ENCODE measurements at places on chromosomes 6 and 20.

- no peak for DNase-seq
These were observed 262.0 kb downstream of the HIVEP2 start for GRCh38 chr6:142682985-142683384.

- no peak for DNase-seq
These were observed 71.9 kb downstream of the TFAP2B start for GRCh38 chr6:50890579-50890978.

- DNase-seq = peak; percentile 67
These were observed 28.3 kb downstream of the MRS2 start for GRCh38 chr6:24431045-24431451.

DNA sequence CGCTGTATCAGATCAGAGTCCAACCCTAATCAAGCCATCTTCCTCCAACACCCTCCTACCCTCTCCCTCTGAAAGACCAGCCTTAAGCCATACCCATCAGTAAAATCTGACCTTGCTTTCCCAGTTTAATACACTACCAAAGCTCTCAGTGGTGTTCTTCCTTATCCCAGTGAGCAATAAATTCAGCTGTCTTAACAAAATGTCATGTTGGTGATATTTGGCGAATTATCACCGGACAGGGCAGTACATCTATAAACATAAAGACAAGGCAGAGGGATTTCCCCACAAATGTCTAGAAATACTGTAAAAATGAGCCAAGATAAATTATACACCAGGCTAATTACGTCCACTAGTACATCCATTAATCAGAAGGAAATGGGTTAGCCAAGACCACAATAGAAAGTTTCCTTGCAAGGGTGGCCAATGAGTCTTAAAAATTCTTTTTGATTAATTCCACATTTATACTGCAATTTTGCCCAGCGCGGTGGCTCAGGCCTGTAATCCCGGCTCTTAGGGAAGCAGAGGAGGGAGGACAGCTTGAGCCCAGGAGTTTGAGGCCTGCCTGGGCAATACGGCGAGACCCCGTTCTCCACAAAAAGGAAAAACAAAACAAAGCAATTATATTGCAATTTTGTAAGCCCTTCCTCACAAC lies 905 bp downstream of the RARS2 start:
- no peak for DNase-seq

DNA sequence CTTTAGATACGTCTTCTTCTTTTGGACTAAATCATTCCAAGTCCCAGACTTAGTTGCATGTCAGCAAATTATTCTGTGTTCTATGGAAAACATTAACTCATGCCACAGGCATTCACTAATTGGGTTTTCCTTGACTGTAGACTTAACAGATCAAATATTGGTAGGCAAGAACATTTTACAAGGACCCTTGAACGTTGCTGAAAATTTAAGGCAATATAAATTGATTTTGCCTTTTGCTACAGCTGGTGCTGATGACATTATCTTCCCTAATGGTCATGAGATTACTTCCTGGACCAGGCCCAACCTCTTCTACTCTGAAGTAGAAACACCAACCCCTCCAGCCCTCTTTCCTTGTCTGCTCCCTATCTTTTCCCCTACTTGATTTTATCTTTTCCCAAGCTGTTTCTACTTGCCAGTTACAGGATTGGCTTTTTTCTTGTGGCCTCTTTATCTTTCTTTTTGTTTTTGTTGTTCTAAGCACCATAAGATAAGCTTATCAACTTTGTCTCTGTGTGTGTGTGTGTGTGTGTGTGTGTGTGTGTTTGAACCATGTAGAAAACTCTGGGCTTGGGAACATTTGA lies 514.0 kb upstream of the SOX4 start:
- peak; percentile 21 for DNase-seq

DNA sequence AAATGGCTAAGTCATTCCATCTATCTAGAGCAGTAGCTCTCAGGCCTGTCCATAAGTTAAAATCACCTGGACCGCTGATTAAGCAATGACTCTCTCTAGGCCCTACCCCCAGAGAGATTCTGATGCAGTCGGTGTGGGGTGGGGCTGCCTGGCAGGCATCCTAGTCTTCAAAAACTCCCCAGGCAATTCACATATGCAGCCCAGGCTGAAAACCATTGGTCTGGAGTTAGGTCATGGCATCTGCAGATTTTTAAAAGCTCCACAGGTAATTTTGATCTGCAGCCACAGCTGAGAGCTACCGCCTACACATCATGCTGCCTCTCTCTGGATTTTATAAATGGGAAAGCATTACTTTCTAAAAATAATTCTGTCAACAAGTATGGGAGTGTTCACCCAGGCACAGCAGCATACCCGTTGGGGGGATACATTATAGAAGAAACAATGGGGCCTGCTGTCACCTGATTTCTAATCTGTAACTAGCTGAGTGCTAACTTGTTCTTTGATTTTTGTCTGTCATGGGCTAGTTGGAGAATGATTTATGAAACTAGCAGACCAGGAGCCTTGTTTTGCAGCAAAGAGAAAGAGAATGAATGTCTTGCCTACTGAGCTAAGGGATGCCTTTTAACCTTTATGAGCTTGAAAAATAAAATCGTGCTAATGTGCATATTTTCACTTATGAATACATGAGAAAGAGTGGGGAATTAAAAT lies 44.1 kb upstream of the ATXN1 start:
- no peak for DNase-seq

GRCh38 chr6:158867381-158868121 lies 48.4 kb upstream of the EZR start:
- DNase-seq = no peak

GRCh38 chr6:111361648-111362047 lies 121.4 kb downstream of the REV3L start:
- peak; percentile 10 for DNase-seq

- no peak for DNase-seq
These were observed 87.5 kb downstream of the CRYBG1 start for GRCh38 chr6:106448000-106448426.

GRCh38 chr20:64042054-64042781 lies 6.2 kb downstream of the C20orf204 start:
- no peak for DNase-seq

DNA sequence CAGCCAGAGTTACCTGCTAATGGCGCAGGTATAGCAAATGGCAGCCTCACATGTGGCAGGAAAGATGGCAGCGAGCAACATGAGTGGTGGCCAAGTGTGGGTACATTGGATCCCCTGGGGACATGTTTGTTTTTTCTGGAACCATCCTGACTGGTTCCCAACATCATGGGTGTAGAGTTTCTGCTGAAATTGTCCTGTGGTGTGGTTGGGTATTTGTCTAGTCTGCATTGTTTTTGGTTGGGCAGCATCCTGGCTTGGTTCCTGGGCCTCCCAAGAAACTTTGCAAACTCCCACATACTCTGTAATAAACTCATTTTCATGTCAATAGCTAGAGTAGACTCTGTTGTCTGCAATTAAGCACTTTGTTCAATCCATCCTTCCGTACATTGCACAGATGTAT lies 282.6 kb downstream of the CDC5L start:
- no peak for DNase-seq

DNA sequence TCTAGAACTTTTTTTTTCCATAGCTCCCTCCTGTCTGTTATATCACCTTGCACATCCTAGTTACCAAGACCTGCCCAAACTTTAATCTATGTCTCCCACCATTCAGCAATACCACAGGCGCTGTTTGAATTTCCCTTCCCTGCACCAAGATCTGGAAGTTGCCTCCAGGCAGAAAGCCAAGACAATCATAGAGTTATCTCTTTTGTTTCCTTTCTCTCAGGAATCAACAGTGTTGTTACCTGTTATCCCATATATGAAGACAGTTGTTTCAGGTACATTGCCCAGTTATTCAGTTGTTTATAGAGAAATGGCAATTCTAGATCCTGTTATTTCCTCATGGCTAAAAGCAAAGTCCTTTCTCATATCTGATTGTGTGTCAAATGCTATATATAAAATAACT lies 63.2 kb downstream of the PDSS2 start:
- DNase-seq = no peak
